ENCODE measurements at places on chromosomes 1 and 21.

- no peak for DNase-seq
Measured at GRCh38 chr1:202084791-202085681, 37.7 kb upstream of the GPR37L1 start.

GRCh38 chr1:31763671-31764311, 349 bp downstream of the ADGRB2 start:
- no peak for DNase-seq

GRCh38 chr1:81803431-81804110, 2.8 kb downstream of the ADGRL2 start:
- DNase-seq, result no peak

GRCh38 chr1:205878026-205878425, 28.1 kb upstream of the PM20D1 start:
- no peak for DNase-seq

GRCh38 chr1:194709439-194709838, 1523.0 kb upstream of the B3GALT2 start:
- DNase-seq, result no peak

DNA sequence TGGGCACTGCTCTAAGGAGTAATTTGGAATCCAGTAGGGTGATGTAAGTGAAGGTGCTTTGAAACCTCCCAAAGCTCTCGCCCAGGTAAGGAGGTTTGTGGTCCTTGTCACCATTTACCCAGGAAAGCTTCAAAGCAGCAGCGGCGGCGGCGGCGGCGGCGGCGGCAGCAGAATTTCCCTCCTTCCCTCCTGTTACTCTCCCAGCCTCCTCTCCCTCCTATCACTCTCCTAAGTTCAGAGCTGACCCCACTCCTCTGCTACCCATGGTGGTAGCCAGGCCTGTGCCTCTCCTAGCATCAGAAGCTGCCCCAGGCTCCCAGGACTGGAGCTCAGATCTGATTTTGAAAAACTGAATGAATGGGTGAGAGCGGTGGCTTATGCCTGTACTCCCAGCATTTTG, 60.7 kb downstream of the ACBD3 start:
- DNase-seq, result no peak
